GM13976 (cell line): ENCODE measurements at places on chromosomes 2 and 18.

DNA sequence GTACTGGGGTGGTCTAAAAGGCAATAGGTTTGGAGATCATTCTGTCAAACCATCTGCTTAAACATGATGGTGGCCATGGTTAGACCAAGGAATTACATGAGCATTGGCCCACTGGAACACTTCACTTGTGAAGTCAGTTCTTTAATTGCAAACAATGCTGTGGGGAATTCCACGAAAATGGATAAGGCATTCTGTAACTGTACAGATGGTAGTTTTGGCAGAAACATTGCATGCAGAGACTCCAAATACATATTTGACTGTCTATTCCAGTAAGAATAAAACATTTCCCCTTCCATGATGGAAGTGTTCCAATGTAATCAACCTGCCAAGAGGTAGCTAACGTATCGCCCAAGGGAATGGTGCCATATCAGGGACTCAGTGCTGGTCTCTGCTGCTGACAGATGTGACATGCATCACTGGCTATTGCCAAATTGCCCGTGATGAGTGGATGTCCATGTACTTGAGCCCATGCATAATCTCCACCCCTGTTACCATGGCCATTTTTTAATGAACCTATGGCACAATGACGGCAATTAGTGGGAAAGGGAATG is 417.9 kb downstream of the CDH7 start:
- no peak for DNase-seq

- DNase-seq: no peak
Measured at GRCh38 chr2:120344214-120344975, 1.5 kb upstream of the INHBB start.

DNA sequence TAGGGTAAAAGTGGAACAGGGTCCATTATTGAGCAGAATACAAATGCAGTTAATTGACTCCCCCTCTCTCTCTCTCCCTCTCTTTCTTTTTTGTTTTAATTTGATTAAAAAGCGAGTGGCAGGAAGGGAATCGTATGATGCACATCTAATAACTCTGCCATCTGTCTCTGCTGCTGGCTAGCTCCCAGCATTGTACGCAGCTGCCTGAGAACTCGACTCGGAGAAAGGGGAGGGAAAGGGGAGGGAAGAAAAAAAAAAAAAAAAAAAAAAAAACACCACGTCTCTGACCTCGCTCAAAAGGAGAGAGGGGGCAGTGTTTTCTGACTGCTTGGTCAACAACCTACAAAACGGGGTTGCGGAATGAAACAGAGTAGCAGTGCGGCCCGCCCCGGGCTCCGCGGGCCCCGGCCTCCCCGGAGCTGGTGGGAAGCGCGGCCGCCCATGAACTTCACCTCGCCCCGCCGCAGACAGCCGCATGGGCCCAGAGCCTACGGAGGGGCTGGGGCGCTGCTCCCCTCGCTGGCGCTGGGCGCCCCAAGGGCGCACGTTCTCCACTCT is 265.7 kb downstream of the TCF4 start:
- DNase-seq: peak; percentile 75

DNA sequence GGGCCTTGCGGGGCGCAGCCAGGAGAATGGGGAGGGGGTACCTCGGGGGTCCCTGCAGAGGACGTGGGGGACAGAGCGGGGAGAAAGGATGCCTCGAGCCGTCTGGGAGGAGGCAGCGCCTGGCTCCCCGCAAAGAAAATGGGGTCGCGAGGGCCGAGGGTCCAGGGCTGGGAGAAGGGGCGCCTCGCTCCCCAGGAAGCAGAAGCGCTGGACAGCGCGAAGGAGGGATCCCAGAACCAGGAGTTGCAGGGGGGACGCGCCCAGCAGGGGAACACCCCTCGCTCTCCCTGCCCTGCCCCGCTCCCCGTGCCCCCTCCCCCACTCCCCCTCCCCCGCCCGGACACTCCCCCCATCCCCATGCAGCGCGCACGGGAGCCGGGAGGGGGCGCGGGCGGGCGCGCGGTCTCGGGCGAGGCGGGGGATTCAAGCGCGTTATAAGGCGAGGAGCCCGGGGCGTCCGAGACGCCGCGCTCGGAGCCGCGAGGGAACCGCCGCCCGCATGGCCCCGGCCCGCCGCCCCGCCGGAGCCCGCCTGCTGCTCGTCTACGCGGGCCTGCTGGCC is at the start of gene ERFE:
Gene ERFE, plus strand, starts transcription at position 462 of the 562 bp plus-strand sequence. Its CDS starts 38 bp downstream, at position 500.
- DNase-seq: peak; percentile 83

- DNase-seq: no peak
Measured at GRCh38 chr2:33645861-33646260, 46.8 kb upstream of the FAM98A start.

DNA sequence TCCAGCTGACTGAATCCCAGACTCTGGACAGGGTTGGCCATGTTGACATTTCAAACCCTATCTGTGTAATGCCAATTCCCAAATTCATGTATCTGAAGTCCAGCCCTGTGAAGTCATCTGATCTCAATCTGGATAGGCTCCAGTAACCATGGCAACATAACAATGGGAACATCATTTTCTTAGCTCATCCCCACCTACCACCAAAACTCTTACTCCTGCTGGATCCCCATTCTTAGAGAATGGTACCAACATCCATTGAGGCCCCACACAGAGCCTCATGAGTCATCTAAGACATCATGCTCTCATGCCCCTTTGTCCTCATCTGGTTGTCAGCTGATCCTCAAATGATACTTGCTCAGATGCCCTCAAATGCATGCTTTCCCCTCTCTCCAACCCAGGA is 58.9 kb upstream of the TEX51 start:
- no peak for DNase-seq

DNA sequence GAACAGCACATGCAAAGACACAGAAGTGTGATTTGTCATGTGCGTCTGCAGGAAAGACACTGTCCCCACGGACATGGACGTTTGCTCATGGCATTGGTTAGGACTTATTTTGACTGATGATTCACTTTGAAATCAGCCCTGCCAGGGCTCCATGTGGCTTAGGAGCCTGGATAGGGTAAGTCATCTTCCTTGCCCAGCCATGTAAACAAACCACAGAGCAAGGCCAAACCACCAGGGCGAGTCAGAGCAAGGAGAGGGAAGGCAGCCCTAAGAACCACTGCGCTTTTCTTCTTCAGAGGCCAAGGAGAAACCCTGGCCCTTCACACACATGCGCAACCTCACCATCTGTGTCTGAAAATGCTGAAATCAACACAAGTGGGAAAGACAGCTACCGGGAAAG is 88.8 kb downstream of the GFPT1 start:
- DNase-seq: no peak

DNA sequence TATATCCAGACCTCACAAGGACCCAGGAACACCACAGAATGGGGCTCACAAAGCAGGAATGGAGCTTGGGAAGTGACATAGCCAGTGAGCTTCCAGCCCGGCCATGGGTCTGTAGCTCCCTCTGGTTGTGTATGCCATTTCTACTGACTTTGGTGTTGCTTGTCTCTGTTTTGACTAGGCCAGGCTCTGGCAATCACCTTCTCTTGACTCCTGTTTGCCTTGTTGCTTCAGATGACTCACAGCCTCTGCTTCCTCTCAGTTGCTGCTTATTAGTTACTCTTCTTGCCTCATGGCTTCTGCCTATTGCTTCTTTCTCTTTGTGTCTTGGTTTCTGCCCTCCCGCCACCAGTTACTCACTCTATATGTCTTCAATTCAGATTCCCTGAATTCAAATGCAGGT is 15.8 kb upstream of the IER3IP1 start:
- DNase-seq: no peak

GRCh38 chr18:26920644-26921043 is 55.1 kb upstream of the AQP4 start:
- DNase-seq: no peak

GRCh38 chr2:125710561-125710960 is 945.4 kb upstream of the GYPC start:
- DNase-seq: no peak

GRCh38 chr18:31918733-31919132 is 24.2 kb downstream of the TRAPPC8 start:
- DNase-seq: no peak

GRCh38 chr2:6952101-6952500 is 34.9 kb downstream of the RNF144A start:
- no peak for DNase-seq

DNA sequence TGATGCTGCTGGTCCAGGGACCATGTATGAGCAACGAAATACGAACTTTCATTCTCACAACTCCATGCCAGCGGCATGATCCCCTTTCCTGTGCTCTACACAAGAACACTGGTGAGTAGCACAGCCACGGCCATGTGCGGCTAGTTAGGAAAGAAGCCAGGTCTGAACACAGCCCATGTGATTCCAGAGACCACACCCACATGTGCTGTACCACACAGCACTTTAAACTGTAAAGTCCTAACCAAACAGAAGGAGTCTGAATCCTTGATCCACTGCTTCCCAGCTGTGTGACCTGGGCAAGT is 33.0 kb upstream of the ACAA2 start:
- DNase-seq: no peak

DNA sequence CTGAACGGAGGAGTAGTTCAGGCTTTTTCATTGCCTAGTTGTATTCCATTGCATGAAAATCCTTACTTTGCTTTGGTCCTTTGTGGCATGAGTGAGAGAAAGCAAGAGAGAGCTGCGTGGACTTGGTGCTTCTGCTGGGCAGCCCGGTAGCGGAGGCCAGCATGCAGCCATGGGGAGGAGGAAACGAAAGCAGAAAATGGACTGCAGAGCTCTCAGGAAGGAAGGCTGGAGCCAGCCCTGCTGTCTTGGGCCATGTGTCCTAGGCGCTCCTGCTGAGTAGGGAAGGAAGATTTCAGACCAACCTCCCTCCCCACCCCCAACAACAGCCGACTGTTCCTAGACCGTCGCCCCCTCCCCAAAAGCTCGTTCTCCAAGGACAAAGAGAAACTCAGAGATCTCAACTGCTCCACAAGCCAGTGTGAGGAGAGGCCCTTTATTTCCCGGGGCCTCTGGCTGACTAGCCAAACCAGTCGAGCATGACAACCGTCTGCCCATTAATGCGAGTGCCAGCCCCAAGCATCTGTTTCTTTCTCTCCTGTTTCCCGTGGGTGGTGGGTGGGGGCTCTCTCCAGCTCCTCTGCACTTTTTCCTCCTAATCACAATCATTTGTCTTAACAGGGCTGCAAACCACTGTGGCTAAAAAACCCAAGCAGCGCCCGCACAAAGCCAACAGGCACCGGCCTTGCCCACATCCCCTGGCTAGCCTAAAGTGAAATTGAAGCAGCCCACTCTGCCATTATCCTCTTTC is 66.8 kb upstream of the FZD7 start:
- no peak for DNase-seq

DNA sequence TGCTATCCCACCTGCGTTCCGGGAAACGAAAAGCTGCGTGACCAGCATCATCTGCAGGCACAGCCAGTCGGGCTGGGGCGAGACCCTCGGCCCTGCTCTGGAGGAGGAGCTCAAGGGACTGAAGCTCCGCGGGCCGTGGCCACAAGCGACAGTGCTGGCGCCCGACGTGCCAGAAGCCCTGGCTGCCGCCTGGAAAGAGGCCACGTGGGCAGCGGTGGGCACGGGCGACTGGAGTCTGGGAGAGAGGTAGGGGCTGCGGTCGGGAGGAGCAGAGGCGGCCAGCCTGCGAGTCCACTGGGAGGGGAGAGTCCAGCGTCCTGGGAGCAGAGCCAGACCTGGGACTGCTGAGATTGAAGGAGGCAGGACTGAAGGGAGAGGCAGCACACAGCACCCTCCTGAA is 9.2 kb downstream of the DTYMK start:
- DNase-seq: no peak

GRCh38 chr2:187003038-187003554 is 154.1 kb upstream of the ZSWIM2 start:
- no peak for DNase-seq

DNA sequence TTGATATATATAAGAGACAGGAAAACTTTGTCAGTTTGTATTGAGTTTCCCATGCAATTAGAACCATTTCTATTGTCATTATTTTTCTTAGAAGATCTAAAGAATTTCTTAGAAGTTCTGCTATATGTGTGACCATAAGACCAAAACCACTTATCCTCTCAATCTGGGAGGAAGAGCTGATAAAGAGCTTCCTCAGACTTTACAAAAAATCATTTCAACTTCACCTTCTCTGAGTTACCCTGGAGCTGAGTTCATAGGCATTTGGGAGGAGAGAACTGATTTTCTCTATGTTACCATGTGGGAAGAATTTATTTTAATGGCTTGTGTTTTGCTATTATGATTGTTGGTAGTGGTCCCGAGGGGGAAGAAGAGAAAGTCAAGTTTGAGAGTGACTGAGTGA is 329.3 kb downstream of the GPD2 start:
- no peak for DNase-seq

DNA sequence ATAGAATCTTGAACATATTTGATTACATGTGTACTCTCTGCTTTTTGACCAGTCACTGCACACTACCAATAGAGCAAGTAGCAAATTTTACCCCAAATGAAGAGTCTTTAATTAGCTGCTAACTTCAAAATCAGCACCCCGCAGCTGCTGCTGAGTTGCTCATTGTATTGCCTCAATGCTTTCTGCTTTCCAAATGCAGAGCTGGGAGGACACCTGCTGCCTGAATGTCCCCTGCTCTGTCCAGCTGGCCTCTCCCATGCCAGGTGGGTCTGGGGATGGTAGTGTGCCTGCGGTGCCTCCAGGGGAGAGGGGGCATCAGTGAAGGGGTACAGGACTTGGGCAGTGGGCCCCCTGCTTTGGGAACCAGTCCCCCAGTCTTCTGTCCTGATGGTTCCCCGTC is 184.8 kb downstream of the PRKCE start:
- no peak for DNase-seq

- no peak for DNase-seq
Measured at GRCh38 chr2:142037744-142038143, 93.1 kb downstream of the LRP1B start.

DNA sequence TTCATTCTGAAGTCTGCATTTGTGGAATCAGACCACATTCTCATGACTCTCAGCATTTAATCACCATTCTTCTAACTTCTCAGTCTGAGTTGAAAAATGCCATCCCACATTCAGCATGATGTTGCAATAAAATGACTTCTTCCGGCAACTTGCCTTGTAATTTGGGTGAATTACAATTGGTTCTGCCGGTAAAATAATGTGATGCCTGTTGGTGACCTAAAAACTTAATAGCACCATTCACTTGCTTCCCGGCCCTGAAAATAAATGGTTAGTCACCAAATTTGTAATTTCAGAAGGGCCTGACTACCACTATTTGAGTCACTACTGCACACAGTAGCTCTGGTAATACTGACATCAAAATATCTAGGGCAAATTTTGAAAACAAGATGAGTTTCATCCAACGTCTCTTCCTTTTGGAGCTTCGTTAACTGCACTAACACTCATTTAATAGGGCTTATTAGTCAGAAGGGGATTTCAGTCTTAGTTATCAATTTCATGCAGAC is 637.1 kb upstream of the CHAC2 start:
- no peak for DNase-seq

DNA sequence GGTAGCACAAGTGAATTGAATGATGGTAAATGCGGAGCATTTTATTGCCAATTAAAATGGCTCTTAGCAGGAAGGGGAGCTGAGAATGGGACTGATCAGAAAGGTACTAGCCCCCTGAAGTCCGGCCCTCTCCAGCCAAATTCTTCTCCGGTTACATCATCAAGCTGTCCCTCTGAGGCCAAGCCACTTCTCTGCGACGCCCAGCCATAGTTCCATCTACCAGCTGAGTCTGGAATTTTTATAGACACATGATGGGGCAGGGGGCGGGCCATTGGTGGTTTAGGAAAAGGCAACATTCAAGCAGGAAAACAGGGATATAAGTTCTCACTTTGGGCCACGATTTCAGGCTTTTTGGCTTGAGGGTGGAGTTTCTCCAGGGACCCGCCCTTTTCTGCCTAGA is 22.7 kb downstream of the RPRM start:
- DNase-seq: no peak
